Neural cell (in vitro differentiated cells): ENCODE measurements at places on chromosomes 2 and 18. TPM values are rescaled to one million over a fixed set of nuclear protein-coding genes. Genes with fewer than 3 reads are reported as not detected.

SP140L gene
- polyA plus RNA-seq, result not detected in 2 replicates

GALNT13 gene
- 10.9 and 12.4 TPM in 2 replicates for polyA plus RNA-seq

SGPP2 gene
- polyA plus RNA-seq, result 0.30 and 0.38 TPM in 2 replicates

TWIST2 gene
- not detected in 2 replicates for polyA plus RNA-seq

CCDC150 gene
- polyA plus RNA-seq, result 0.57 and 1.8 TPM in 2 replicates

COLEC12 gene
- polyA plus RNA-seq, result 0.42 and 0.76 TPM in 2 replicates

CTNNA2 gene
- polyA plus RNA-seq, result 184 and 194 TPM in 2 replicates

MAB21L4 gene
- polyA plus RNA-seq, result not detected in 2 replicates

PPM1B gene
- polyA plus RNA-seq, result 79.8 and 116 TPM in 2 replicates

ASPRV1 gene
- polyA plus RNA-seq, result 6.3 and 7.7 TPM in 2 replicates

DPP4 gene
- not detected in 2 replicates for polyA plus RNA-seq

FAM136A gene
- polyA plus RNA-seq, result 56.1 and 59.9 TPM in 2 replicates

TMX3 gene
- 118 and 158 TPM in 2 replicates for polyA plus RNA-seq

ANO7 gene
- not detected in 2 replicates for polyA plus RNA-seq

MYCN gene
- polyA plus RNA-seq, result 25.1 and 27.2 TPM in 2 replicates

CXCR4 gene
- 0.50 and 1.6 TPM in 2 replicates for polyA plus RNA-seq

SERPINB12 gene
- polyA plus RNA-seq, result not detected in 2 replicates

DTNB gene
- polyA plus RNA-seq, result 22.5 and 37.4 TPM in 2 replicates

GALNT3 gene
- polyA plus RNA-seq, result 3.7 and 7.4 TPM in 2 replicates

LRP1B gene
- 11.7 and 12.7 TPM in 2 replicates for polyA plus RNA-seq

RAX gene
- polyA plus RNA-seq, result not detected in 2 replicates

ATOH8 gene
- polyA plus RNA-seq, result 0.92 and 1.6 TPM in 2 replicates

STAT4 gene
- 3.7 and 5.1 TPM in 2 replicates for polyA plus RNA-seq

STON1 gene
- polyA plus RNA-seq, result 2.2 and 2.8 TPM in 2 replicates

OTOS gene
- not detected in 2 replicates for polyA plus RNA-seq

POTEE gene
- polyA plus RNA-seq, result 0.38 and 1.3 TPM in 2 replicates

TTN gene
- 0.10 and 0.16 TPM in 2 replicates for polyA plus RNA-seq

DLX2 gene
- polyA plus RNA-seq, result 7.7 and 9.3 TPM in 2 replicates

ARHGAP28 gene
- polyA plus RNA-seq, result 9.8 and 10.3 TPM in 2 replicates

ICA1L gene
- 61.2 and 61.4 TPM in 2 replicates for polyA plus RNA-seq

PTRHD1 gene
- polyA plus RNA-seq, result 27.4 and 33.6 TPM in 2 replicates

FEV gene
- polyA plus RNA-seq, result not detected in 2 replicates

POTEC gene
- polyA plus RNA-seq, result not detected in 2 replicates

ST8SIA5 gene
- polyA plus RNA-seq, result 0.92 and 0.93 TPM in 2 replicates

LAMA1 gene
- 8.0 and 10.3 TPM in 2 replicates for polyA plus RNA-seq

CFC1 gene
- polyA plus RNA-seq, result 22.4 and 29.9 TPM in 2 replicates

CXCR1 gene
- polyA plus RNA-seq, result not detected in 2 replicates

MROH2A gene
- polyA plus RNA-seq, result not detected in 2 replicates

TUBB8B gene
- not detected in 2 replicates for polyA plus RNA-seq

SCN1A gene
- polyA plus RNA-seq, result 1.0 and 1.4 TPM in 2 replicates

NT5DC4 gene
- not detected in 2 replicates for polyA plus RNA-seq
